ENCODE measurements at places on chromosomes 3 and 15.

DNA sequence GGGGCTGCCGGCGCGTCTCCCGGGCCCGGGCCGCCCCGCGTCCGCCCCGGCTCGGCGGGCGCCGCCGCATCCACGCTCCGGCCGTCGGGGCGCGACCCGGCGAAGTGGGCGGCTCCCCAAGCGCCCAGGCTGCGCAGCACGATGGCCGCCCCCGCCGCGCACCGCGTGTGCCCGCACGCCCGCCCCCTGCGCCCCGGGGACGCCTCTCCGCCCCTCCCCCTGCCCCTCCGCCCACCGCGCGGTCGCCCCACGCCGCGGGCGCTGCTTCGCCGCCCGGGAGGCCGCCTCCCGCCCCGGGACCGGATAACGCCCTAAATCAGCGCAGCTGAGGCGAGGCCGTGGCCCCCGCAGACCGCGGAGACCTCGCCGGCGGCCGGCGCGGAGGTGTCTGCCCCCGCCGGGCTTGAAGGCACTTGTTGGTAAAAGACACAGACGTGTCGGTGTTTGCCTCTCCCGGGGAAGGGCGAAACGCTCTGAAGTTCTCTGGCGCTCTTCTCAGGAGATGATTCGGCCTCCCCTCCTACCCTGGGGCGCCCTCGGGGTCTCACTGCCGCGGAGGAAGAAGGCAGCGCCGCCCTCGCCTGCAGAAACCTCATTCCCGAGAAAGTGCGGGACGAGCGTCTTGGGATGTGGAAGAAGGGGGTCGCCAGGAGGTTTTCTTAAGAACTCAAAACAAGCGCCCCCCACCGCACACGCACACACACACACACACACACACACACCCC, at the start of gene BNC1:
Gene BNC1 (minus strand): TSS at position 106 of the 725 bp plus-strand sequence. CDS start 36 bp downstream, at position 70.
- DNase-seq: no peak

GRCh38 chr3:130662501-130662996, 84.1 kb downstream of the PIK3R4 start:
- no peak for DNase-seq

DNA sequence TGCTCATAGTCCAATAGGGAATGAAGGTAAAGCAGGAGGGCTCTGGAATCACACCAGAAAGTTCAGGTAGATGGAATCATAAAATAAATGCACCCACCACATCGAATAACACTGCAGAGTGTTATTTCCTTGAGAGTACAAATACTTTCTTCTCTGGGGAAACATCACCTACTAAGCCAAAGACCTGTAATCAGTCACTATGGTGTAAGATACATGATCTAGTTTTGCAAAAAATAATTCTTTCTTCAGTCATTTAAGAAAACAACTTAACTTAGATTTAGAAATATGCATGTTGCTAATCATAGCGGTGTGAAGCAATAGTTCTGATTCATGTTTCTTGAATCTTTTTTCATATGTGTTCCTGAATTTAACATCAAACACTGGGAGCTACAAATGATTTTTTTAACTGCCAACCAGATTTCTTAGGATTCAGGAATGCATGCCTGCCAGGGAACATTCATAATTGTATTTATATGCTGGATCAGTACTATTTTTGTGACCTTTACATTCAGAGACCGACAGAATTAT, 40.2 kb upstream of the MEIS2 start:
- no peak for DNase-seq

GRCh38 chr3:45929042-45929679, 14.1 kb upstream of the CXCR6 start:
- peak; percentile 50 for DNase-seq

- DNase-seq: no peak
These were observed 118.2 kb downstream of the KLHL25 start for GRCh38 chr15:85676342-85677098.

GRCh38 chr15:79516155-79516554, 84.0 kb downstream of the MINAR1 start:
- DNase-seq: no peak

GRCh38 chr15:45641999-45642932, 7.4 kb downstream of the SQOR start:
- no peak for DNase-seq

DNA sequence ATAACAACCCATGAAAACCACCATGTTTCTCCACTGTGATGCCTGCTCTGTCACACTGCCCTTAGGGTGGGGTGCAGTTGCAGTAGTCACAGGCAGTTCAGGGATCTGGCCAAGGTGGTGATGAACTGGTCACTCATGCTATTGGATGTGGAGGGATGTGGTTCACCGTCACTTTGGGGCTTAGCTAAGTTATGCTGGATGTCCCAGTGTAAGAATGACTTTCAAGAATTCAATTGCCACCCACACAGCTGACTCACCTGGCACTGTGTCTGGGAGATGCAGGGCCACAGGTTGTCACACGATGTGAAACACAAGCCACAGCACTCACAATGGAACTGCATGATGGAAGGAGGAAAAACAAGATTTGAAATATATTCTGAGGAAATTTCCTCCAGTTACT, 146.1 kb upstream of the CTNNB1 start:
- DNase-seq: no peak

DNA sequence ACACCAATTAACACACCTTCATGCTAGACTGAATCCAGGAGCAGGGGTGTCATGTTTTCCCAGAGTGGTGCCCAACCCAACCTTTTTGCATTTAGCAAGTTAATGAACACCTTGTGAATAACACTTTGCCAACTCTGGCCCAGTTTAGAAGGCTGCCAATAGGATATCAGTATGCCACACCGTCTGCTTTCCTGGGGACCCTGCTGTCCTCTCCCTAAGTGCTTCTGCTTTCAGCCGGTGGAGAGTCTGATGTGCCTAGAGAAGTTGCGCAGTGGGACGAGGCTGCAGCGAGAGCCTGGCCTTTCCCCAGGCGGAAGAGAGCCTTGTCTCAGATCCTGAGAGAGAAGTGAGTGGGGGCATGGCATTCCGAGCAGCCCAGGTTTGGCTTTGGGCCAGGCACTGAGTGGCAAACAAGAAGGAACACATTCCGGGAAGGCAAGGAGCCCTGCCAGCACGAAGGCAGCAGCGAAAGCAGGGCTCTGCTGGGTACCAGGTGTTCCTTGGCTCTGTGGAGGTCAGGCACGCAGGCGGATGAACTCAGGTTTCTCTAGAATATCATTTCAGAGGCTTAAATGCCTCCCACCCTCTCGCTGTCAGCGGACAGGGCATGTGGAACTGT, 36.9 kb downstream of the SENP8 start:
- no peak for DNase-seq

- no peak for DNase-seq
These were observed 1.1 kb downstream of the IQCF6 start for GRCh38 chr3:51777985-51778384.

DNA sequence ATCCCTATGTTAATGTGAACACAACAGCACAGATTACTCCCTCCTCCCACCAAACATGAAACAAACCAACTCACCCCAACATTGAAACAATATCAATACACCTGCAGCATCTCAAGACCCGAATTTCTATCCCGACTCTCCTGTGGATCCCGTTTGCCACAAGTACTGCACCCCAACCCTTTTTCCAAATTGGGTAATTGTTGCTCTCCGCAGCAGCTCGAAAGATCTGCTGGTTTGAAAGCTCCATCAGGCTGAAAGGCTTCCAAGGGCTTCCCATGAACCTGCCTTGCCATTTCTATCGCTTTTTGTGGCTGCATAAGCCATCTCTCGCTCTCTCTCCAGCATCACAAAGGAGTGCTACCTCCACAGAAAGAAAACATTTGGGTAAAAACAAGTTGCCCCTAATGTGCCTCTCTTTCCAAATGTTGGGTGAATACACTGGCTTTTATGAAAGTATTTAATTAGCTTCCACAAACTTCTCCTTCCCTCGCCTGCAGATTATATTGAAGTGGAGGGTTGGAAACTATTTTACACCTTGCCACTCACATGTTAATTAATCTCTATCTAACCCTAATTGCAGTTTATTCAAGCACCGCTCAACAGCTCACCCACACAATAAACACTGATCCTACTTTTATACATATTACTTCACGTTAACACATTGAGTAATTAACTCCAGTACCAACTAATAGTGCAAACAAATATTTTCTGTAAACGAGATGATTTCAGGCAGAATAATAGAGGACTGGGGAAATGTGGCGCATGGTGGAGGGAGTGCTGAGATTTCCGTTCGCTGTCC, 2.5 kb upstream of the FEZF2 start:
- DNase-seq: no peak

DNA sequence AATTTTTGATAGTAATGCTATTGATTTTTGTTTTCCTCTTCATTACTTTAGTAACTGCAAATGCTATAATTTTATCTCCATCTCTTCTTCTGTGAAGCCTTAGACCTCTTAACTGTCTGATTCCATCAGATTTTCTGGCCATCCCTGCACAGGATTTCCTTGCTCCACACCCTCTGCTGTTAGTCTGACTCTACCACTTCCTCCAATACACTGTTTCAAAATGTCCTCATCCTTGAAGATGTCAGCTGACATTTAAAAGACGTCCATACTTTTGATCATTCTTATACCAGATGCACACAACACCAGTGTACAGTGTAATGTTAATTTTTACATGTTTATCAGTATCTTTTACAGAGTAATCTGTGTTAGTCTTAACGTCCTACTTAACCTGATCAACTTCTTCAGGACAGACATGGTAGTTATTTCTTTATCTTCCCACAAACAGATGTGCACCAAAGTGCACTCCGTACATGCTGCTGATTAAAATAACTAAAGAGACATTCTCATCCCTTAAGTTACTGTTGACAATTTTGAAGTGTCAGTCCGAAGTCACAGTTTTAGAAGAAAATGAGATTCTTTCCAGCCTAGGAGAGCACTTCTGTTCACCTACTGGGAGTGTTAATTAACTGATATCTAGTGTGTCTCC, 102.4 kb upstream of the RASGRP1 start:
- no peak for DNase-seq

DNA sequence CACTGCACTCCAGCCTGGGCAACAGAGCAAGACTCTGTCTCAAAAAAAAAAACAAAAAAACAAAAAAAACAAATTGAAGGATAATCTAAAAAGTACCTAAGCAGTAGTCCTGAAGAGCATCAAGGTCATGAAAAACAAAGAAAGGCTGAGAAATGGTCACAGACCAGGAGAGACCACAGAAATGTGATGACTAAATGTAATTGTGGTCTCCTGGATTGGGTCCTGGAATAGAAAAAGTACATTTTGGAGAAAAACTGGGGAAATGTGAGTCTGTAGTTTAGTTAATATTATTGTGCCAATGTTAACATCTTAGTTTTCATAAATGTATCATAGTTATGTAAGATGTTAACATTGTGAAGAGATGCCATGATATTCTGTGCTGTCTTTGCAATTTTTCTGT, 267.5 kb upstream of the NR2E3 start:
- DNase-seq: no peak

GRCh38 chr3:120147072-120147871, 53.0 kb upstream of the GSK3B start:
- DNase-seq: peak; percentile 8

- DNase-seq: no peak
These were observed 88.8 kb downstream of the HES1 start for GRCh38 chr3:194224471-194225417.

DNA sequence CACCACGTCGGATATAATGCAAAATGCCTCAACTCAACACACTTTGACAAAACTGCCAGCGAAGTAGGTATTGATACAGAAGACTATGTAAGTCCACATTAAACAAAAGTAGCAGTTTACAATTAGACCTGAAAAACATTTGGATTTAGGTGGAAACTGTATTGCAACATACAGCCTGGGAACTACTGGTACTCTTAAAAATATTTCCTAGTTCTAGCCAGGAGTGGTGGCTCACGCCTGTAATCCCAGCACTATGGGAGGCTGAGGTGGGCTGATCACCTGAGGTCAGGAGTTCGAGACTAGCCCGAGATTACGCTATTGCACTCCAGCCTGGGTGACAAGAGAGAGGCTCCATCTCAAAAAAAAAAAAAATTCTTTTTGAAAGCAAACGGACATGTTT, 246.2 kb downstream of the ZBTB20 start:
- no peak for DNase-seq

GRCh38 chr3:127049393-127049792, 66.5 kb downstream of the PLXNA1 start:
- no peak for DNase-seq

- DNase-seq: no peak
These were observed 136.3 kb downstream of the LRRC28 start for GRCh38 chr15:99387421-99388168.

GRCh38 chr3:25768851-25769250, 14.4 kb downstream of the NGLY1 start:
- no peak for DNase-seq

GRCh38 chr3:122927726-122928125, 99.8 kb downstream of the SEMA5B start:
- no peak for DNase-seq

DNA sequence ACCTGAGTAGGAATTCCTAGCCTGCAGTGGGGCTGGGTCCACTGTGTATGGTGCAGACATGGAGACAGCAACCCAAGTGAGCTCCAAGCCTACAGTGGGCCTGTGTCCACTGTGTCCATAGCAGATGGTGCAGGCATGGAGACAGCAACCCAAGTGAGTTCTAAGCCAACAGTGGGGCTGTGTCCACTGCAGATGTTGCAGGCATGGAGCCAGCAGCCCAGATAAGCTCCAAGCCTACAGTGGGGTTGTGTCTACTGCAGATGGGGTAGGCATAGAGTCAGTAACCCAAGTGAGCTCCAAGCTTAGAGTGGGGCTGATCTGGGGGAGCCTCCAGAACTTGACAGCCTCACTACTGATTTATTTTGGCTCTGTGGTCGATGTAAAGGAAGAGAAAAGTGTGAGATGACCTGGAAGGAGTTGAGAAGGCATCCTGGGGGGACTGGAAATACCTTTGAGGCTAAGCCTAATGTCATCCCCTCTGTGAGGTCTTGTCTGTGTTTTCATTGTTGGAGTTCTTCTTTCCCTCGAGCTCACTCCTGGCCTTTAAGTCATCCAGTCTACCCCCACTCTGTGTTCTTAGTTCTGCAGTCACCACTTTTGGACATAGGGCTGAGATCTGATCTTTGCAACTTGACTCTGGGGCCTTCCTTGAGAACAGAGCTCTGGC, 22.4 kb upstream of the IL16 start:
- DNase-seq: no peak

DNA sequence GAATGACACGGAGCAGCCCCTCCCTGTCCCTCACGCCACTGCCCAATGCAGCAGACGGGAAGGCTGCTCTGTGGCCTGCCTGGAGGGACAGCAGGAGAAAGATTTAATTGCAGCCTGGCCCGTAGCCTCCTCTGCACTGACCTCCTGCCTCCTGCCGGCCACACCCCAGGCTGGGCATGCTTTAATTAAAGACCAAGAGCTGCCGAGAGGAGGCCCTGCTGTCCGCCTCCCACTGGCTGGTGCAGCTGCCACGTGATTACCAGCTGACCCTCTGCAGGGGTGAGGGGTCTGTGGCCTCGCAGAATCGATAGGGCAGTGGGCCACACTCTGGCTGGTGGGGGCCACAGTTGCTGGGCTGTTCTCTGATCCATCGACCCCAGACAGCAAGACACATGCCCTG, 100.2 kb upstream of the PRR23E start:
- no peak for DNase-seq

- no peak for DNase-seq
These were observed 188.1 kb upstream of the NSMCE3 start for GRCh38 chr15:29457729-29458128.

- peak; percentile 50 for DNase-seq
These were observed at the start of gene RASSF1 for GRCh38 chr3:50340448-50341329. Gene RASSF1, minus strand, starts transcription at chr3:50340836. Its CDS starts 31 bp downstream, at chr3:50340805.

GRCh38 chr3:38000242-38000916, 9.8 kb downstream of the VILL start:
- DNase-seq: no peak

- DNase-seq: no peak
These were observed 79.6 kb downstream of the TP63 start for GRCh38 chr3:189710620-189711402.

- no peak for DNase-seq
These were observed 26.6 kb downstream of the GP9 start for GRCh38 chr3:129087138-129087702.

Data from activated T-helper 9 cell treated with anti-CD3 and anti-CD28 coated beads, Interleukin-2, amount 50 U/mL, for 16 hours (primary cell).